Stimulated activated CD8-positive, alpha-beta memory T cell treated with anti-CD3 and anti-CD28 coated beads, Interleukin-15, amount 100 ng/mL, for 48 hours (primary cell): ENCODE measurements at places on chromosomes 3 and 15.

- DNase-seq, result no peak
Measured at GRCh38 chr15:79028411-79028964, 62.1 kb downstream of the RASGRF1 start.

DNA sequence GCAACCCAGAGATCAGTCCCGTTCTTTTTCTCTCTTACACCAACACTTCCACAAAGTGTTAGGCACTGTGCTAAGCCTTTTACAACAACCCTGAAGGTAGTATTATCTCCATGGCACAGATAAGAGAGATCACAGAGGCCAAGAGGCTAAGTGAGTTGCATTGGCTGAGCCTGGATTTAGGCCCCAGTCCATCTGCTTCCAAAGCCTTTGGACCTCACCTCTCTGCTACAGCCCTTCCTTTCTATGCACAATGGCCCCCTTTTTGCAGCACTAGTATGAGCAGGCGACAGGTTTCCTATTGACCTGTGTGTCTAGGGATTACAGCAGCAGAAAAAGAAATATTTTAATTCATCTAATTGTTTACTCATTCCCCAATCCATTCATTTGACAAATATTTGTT, 76.2 kb downstream of the CRYGS start:
- no peak for DNase-seq

- DNase-seq, result no peak
Measured at GRCh38 chr3:178851564-178851963, 220.0 kb downstream of the ZMAT3 start.

GRCh38 chr3:108225221-108225620, 3.0 kb upstream of the IFT57 start:
- no peak for DNase-seq

- no peak for DNase-seq
Measured at GRCh38 chr3:196813903-196814302, 53.8 kb upstream of the SENP5 start.

GRCh38 chr3:131596884-131597283, 94.1 kb upstream of the MRPL3 start:
- DNase-seq, result no peak

DNA sequence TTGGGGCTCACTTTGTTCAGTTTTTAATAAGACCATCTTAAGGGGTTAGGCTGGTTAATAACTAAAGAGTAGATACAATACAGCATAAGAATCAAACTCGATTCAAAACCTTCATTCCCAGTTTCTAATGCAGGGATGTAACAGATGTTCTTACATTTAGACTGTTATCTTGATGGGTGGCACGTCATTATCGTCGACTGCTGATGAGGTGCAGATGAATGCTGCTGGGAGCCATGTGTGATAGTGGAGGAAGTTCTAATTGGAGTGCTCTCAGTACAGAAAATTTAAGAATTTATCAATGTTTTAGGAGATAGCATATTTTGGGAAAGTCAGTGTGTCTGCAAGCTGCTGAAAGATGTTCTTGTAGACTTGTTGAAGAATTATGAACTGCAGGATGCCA, 331.5 kb downstream of the PTPRG start:
- no peak for DNase-seq

- DNase-seq, result no peak
Measured at GRCh38 chr3:19738846-19739245, 195.2 kb downstream of the EFHB start.

- DNase-seq, result no peak
Measured at GRCh38 chr3:187072511-187072910, 66.8 kb downstream of the RPL39L start.

DNA sequence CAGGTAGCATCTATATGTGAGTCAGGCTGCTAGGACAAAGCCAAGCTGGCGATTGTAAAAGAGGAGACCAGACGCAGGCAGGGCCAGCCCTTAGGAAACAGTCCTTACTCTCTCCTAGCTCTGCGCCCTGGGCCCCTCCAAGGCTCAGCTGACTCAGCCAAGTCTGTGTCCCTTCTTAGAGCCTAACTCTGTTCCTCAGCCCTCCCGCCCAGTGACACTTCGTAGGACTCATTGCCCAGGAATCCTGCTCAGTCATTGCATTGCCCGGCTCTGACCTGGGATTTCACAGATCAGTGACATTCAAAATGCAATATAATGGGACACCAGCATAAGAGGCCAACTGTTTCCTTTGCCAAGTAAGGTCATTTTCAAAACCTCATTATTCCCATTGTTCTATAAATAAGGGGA, 244.2 kb downstream of the TLE3 start:
- DNase-seq, result no peak

GRCh38 chr3:73072634-73073033, 11.2 kb downstream of the EBLN2 start:
- DNase-seq, result no peak

DNA sequence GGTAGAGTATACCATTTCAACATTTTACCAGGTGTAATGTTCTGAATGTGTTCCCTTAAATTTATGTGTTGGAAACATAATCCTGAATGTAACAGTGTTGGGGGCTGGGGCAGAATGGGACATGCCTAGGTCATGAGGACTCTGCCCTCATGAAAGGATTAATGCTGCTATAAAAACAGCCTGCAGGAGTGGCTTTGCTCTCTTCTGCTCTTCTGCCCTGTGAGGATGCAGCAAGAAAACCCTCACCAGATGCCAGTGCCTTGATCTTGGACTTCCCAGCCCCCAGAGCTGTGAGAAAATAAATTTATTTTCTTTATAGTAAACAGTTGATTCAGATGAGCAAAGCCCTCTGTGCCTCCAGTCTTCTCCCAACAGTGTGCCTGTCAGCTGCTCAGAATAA, 326.0 kb upstream of the ONECUT1 start:
- no peak for DNase-seq

- DNase-seq, result no peak
Measured at GRCh38 chr3:6994081-6994668, 133.3 kb downstream of the GRM7 start.

DNA sequence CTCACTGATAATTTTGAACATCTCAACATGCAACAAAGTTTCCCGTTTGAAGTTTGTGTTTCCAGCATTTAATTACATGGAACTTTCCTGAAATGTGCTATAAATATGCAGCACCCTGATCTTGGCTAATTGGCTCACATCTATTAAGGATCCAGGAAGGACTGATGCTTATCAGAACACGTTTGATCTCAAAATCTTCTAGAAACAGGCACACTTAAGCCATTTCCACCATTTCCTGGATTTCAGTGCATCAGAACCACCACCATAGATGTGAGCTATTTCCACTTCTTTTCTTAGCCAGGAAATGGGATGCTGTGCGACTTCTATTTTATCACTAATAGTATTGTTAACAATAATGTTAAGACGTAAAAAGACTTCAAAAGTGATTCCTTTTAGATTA, 228.9 kb downstream of the FEZF2 start:
- DNase-seq, result no peak

DNA sequence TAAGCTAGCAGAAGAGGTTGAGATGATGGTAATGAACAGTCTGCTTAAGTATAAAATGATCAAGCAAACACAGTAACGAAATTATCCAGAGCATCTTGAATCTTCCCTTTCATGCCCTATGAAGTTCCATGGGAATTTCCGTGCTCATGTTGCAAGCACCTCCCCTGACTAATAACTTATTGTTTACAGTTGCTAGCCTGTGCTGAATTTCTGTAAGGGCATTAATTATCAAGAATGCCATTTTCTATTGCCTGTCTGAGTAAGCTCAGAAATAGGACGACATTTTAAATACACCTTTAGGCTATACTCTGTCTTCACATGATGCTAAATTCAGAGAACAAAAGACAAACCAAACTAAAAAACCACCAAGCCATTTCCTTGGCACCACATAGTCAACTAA, 257.5 kb upstream of the LRTM1 start:
- no peak for DNase-seq

DNA sequence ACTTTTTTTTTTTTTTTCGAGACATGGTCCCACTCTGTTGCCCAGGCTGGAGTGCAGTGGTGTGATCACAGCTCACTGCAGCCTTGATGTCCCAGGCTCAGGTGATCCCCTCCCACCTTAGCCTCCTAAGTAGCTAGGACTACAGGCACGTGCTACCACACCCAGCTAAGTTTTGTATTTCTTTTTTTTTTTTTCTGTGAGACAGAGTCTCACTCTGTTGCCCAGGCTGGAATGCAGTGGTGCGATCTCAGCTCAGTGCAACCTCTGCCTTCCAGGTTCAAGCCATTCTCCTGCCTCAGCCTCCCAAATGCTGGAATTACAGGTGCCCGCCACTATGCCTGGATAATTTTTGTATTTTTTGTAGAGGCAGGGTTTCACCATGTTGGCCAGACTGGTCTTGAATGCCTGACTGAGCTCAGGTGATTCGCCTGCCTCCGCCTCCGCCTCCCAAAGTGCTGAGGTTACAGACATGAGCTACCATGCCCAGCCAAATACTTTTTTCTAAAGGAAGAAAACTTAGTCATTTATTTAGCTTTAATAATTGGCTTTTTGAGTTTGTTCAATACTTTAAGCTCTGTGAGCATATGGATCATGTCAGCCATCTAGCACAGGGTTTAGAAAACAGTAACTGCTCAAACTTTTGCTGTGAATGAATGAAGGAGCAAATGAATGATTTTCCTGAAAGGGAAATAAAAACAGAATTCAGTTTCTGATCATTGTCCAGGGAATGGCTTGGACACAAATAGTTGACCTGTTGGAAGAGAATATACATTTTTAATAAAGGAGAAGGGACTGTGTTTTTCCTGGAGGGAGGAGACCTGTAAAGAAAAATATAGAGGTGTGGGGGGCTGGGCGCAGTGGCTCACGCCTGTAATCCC, 26.0 kb downstream of the UBE2E1 start:
- no peak for DNase-seq

GRCh38 chr3:107870943-107871638, 219.7 kb downstream of the CD47 start:
- DNase-seq, result no peak

- no peak for DNase-seq
Measured at GRCh38 chr3:22660606-22661005, 542.5 kb upstream of the UBE2E2 start.

GRCh38 chr3:10515884-10516495, 10.6 kb upstream of the ATP2B2 start:
- no peak for DNase-seq

GRCh38 chr3:158205994-158206393, 96.1 kb downstream of the RSRC1 start:
- no peak for DNase-seq

DNA sequence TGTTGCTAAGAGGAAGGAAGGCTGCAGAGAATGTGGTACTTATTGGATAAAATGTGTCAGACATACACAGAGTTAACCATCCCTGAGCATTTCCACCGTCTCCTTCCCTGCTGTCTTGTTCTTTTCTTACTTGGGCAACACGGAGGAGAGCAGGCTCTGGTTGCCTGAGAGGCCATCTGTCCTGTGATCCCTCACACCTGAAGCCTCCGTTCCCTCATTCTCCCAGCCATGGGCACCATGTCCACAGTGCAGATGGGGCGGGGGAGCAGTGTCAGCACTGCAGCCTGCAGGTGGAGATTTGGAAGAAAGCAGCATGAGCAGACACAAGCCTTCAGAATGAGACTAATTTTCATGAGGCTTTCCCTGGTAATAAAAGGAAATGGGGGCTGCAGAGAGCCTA, 133.7 kb downstream of the CHCHD6 start:
- DNase-seq, result no peak

DNA sequence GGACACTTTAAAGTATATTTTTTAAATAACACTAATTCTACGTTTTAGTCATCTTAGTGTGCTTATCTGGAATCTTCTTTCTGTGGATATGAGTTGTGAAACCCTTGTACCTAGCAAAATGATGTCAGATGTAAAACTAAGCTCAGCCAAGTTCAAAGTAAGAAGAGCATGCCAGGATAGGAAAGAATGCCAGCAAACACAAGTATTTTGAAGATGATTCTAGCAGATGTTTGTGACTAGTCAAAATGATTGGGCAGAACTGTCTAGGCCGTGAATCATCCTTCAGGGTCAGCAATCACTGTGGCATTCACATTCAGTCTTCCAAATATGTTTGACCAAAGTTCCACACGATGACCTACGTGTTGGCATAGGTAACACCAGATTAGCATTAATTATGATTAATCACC, 5.4 kb upstream of the PLOD2 start:
- DNase-seq, result no peak

GRCh38 chr3:101813817-101814440, 34.9 kb downstream of the NXPE3 start:
- no peak for DNase-seq

GRCh38 chr3:53763353-53763752, 82.9 kb downstream of the CHDH start:
- DNase-seq, result no peak

DNA sequence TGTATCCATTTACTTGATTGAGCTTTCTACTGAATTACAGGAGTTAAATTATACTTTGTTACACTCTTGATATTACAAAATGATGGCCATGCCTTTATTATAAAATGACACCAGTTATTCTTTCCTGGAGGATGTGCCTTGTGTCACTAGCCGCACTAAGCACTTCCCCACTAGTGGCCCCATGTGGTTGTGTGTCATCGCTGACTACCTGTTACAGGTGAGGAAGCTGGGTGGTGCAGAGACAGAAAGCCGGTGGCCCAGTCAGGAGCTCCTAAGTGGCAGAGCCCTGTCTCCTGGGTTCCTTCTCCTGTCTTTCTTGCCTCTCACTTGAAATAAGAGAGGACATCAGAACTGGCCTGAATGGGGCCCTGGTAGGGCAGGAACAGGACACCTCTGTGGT, 96.8 kb downstream of the IGF1R start:
- DNase-seq, result no peak

DNA sequence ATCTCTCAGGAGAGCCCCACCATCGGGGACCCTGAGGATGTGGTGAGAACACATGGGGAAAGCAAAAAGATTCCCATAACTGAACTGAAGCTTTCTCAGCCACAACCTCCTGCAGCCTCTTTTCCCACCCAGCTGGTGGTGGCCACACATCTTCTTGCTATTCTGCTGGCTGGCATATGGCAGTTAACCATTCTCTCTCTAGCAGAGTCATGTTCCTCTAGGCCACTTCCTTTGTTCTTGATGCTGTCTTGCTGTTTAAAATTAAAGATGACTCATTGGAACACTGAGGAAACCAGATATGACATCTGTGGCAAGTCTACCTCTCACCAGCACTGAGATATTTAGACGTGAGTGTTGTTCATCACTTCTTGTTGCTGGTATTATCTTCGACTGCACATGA, 180.3 kb upstream of the ROBO2 start:
- DNase-seq, result no peak

- no peak for DNase-seq
Measured at GRCh38 chr3:151321526-151321925, 4.9 kb upstream of the GPR87 start.

DNA sequence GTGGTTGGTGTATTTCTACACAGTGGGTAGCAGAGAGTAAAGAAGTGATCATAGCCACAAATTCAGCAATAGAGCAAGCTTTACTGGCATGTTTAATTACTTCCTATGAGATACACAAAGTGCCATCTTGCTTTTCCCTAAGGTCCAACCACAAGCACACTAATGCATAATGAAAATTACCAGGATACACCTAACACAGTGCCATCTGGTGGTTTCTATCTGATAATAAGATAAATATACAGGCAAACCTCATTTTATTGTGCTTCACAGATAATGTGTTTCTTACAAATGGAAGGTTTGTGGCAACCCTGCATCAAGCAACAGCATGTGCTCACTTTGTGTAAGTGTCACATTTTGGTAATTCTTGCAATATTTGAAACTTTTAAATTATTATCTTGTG, 223.0 kb downstream of the NSUN3 start:
- no peak for DNase-seq
